ENCODE measurements at places on chromosomes 16 and 17. TPM values are rescaled to one million over a fixed set of nuclear protein-coding genes. Genes with fewer than 3 reads are reported as not detected.

The OVCA2 gene
- 26.1 TPM for total RNA-seq

- H3K4me3 ChIP-seq = no peak overlapping the region
- no peak overlapping the region for H3K27ac ChIP-seq
- DNase-seq = no peak
- peaks cover 64% of the 10 kb centered on the region for H3K4me1 ChIP-seq
These were observed 9.4 kb upstream of the HEATR6 start for GRCh38 chr17:60087882-60088669.

DNA sequence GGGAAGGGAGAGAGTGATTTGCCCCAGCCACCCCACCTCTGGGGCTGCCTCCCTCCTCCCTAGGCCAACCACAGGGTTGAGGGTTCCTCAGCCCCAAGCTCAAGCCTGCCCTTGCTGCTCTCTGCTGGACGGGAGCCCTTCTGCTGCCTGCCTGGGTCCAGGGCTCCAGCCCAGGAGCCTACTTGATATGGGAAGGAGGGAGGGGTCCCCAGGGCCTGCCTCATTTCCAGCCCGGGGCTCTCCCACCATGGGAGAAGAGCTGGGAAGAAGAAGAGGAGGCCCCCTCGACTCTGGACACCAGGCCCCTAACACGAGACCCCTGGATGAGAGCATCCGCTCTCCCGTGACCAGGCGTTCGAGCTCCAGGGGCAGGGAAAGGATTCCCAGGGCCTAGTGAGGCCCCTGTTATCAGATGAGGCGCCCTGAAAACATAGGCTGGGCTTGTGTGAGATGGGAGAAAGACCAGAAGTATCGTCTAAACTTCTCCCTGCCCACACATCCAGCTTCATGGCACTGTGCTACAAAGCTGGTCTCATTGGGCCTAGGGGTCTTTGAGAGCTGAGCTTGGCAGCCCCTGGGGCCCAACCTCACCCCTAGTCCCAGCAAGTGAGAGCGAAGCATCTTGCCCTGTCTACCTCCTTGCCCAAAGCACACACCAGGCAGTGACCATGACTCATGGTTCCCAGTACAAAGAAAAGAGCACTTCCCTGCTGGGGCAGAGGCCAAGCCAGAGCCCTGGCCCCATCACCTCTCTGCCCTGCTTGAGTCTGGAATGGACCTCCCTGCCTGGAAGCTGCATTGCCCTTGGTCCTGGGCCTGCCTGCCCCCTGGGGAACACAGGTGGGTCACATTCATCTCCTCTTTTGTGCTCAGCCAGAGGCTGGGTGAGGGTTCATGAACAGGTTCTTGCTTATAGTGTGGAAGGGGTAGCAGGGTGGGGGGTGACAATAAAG is 987 bp downstream of the SLC16A5 start:
- H3K27ac ChIP-seq = peak overlapping the region; percentile 96
- no peak for DNase-seq
- H3K27me3 ChIP-seq = no peaks in the 10 kb centered on the region
- peak overlapping the region; percentile 71 for H3K4me3 ChIP-seq
- H3K4me1 ChIP-seq = peaks cover 88% of the 10 kb centered on the region
- no peaks in the 10 kb centered on the region for H3K36me3 ChIP-seq

The UBE2G1 gene
- 56.9 TPM for total RNA-seq

DNA sequence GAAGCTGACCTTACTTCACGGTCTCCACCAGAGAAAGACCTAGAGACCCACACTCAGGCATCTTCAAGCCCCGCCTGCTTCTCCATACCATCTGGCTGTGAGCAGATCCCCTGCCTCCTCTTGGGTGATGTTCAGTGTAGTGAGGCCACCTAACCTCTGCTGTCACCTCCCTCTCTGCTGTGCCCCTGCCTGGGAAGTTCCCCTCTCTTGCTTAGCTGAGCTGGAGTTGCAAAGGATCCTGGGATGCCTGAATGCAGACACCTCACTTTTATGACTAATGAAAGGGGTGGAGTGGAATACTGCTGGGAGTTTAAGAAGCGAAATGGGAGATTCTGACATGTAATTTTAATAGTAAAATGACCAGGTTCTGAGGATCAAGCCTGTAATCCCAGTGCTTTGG is 5.8 kb downstream of the IRX3 start:
- no peaks in the 10 kb centered on the region for H3K4me1 ChIP-seq
- no peaks in the 10 kb centered on the region for H3K36me3 ChIP-seq
- DNase-seq = no peak
- H3K4me3 ChIP-seq = no peak overlapping the region
- H3K27me3 ChIP-seq = peaks cover 29% of the 10 kb centered on the region

The SLC38A8 gene
- 0.65 TPM for total RNA-seq

The CMIP gene
- total RNA-seq = 50.8 TPM

DNA sequence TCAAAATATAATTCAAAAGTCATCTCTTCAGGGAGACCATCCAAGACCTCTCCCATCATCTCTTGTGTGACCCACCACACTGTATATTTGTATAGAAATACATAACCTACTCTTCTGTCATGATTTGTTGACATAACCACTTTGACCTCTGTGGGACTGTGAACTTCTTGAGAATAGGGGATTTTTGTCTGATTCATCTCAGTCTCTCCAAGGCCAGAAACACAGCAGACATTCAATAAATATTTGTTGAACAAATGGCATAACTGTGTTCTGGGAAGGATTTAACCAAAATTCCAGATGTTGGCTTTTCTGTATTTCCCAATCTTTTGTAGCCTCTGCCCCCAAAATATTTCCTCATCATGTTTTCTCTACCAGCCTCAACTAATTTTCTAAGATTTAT is 169.7 kb downstream of the CDH11 start:
- DNase-seq = no peak
- no peaks in the 10 kb centered on the region for H3K4me1 ChIP-seq
- H3K36me3 ChIP-seq = no peaks in the 10 kb centered on the region
- H3K27me3 ChIP-seq = no peaks in the 10 kb centered on the region

- H3K27me3 ChIP-seq = no peaks in the 10 kb centered on the region
- H3K4me1 ChIP-seq = no peaks in the 10 kb centered on the region
- H3K4me3 ChIP-seq = no peak overlapping the region
- no peak for DNase-seq
These were observed 43.1 kb upstream of the GSG1L start for GRCh38 chr16:28106467-28107215.

GRCh38 chr16:50024207-50024606 is 818 bp upstream of the CNEP1R1 start:
- no peak overlapping the region for H3K4me3 ChIP-seq
- no peaks in the 10 kb centered on the region for H3K36me3 ChIP-seq
- H3K4me1 ChIP-seq = peaks cover 38% of the 10 kb centered on the region
- no peaks in the 10 kb centered on the region for H3K27me3 ChIP-seq

The BAHCC1 gene
- 13.6 TPM for total RNA-seq

The TNFRSF13B gene
- 0.61 TPM for total RNA-seq

DNA sequence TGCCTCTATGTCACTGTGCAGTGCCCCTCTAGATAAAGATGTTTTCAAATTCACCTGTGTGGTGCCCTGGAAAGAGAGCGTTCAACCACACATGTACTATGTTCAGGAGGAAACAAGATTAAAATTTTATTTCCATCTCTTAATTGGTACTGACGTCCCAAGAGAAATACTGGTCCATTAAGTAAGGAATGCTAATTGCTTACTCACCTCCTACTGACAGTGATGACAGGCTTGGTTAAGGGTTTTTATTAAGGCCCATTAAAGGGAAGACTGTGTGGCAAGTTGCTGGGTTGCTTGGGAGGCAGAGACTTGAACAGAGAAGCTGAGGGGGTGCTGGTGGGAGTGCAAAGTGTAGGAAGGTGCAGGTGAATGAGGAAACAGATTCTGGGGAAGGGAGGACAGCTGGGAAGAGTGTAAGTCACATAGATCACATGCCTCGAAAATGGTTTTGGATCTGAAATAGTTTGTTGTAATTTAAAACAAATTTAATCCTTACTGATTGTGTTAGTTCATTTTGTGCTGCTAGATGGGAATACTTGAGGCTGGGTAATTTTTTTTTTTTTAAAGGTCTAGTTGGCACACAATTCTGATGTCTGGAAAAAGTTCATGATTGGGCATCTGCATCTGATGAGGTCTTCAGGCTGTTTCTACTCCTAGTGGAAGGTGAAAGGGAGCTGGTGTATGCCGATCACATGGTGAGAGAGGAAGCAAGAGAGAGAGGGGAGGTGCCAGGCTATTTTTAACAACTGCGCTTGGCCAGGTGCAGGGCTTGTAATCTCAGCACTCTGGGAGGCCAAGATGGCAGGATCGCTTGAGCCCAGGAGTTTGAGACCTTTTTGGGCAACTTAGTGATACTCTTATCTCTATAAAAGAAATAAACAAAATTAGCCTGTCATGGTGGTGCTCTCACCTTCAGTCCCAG is 140.5 kb downstream of the CACNG3 start:
- no peak overlapping the region for H3K27ac ChIP-seq
- H3K27me3 ChIP-seq = no peaks in the 10 kb centered on the region
- H3K4me3 ChIP-seq = no peak overlapping the region
- no peaks in the 10 kb centered on the region for H3K36me3 ChIP-seq
- no peak for DNase-seq

The VAT1L gene
- total RNA-seq = 0.39 TPM

DNA sequence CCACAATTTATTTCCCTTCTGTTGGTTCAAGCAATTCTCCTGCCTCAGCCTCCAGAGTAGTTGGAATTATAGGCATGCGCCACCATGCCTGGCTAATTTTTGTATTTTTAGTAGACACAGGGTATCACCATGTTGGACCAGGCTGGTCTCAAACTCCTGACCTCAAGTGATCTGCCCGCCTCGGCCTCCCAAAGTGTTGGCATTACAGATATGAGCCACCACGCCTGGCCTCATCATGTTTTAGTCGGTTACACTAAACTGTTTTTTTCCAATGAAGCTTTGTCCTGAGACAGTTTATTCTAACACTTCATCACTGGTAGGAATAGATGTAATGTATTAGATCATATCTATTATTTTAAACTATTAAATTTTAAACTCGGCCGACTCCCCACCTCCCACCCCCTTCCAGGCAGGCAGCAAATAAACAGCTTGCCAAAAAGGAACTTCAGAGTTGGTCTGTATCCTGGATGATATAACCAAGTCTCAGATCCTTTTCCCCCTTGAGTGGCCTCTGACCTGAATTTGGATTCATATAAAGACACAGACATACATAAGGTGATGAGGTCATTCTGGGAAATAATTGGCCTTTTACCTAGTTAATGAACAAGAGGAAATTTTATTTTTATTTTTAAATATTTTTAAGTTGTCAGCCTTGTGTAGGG is 18.4 kb upstream of the CORO6 start:
- peaks cover 29% of the 10 kb centered on the region for H3K4me1 ChIP-seq
- no peaks in the 10 kb centered on the region for H3K27me3 ChIP-seq
- H3K4me3 ChIP-seq = no peak overlapping the region
- DNase-seq = no peak
- peak overlapping the region; percentile 72 for H3K27ac ChIP-seq
- no peaks in the 10 kb centered on the region for H3K36me3 ChIP-seq

GRCh38 chr16:48946686-48947370 is 334.8 kb downstream of the CBLN1 start:
- H3K27ac ChIP-seq = no peak overlapping the region
- no peak for DNase-seq
- H3K4me3 ChIP-seq = no peak overlapping the region
- no peaks in the 10 kb centered on the region for H3K36me3 ChIP-seq

DNA sequence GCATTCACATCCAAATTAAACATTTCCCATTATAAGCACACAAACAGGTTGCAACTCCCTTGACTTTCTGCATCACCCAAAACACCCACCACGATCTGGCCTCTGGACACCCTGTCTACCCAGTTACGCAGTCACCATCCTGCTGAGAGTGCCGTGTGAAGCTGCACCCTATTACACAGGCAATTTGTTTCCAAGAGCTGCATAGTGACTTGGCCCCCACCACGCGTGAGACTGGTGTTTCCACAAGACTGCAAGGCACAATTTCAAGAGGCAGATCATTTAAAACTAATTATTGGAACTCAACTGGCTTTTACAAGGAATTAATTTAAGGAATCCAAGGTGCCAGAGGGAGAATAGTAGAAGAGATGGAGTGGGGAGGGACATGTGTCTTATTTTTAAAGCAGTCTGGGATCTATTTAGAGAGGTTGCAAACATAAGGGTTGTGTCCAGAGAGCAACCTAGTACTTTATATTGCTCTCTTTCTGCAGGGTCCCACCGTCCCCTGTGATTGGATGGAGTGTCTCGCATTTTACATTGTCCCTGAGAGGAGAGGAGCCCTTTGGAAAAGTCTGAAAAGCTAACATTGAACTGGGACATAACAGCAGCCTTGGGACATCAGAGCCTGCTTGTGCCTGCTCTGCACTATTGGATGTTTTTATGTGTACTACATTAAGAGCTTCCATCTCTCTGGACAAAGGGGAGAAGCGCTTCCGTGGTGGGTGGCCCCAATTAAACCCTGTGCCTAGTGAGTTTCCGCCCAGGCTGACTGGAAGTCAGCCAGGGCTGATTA is 8.7 kb upstream of the ADAMTS18 start:
- H3K27ac ChIP-seq = no peak overlapping the region
- peaks cover 4% of the 10 kb centered on the region for H3K27me3 ChIP-seq
- no peaks in the 10 kb centered on the region for H3K36me3 ChIP-seq
- H3K4me3 ChIP-seq = no peak overlapping the region
- no peaks in the 10 kb centered on the region for H3K4me1 ChIP-seq
- no peak for DNase-seq
